T1000 (cell line): ENCODE measurements at places on chromosomes 5 and 9.

GRCh38 chr5:72407541-72407940 lies 87.4 kb downstream of the PTCD2 start:
- DNase-seq = no peak

DNA sequence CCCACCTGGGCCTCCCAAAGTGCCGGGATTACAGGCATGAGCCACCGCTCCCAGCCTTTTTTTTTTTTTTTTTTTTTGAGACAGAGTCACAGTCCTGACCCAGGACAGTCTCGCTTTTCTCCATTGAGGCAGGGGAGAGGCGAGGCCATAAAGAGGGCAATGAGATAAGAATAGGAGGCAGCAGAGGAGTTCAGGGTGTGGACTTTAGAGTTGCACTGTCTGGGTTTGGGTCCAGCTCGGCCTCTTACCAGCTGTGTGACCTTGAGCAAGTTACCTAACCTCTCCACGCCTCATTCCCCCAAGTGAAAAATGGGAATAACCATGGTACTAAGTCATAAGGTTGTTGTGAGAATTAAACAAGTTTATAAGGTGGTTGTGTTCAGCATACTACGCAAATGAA lies 24.6 kb upstream of the ANKH start:
- DNase-seq = no peak

GRCh38 chr5:177966009-177966838 lies 29.8 kb downstream of the PROP1 start:
- DNase-seq = no peak

DNA sequence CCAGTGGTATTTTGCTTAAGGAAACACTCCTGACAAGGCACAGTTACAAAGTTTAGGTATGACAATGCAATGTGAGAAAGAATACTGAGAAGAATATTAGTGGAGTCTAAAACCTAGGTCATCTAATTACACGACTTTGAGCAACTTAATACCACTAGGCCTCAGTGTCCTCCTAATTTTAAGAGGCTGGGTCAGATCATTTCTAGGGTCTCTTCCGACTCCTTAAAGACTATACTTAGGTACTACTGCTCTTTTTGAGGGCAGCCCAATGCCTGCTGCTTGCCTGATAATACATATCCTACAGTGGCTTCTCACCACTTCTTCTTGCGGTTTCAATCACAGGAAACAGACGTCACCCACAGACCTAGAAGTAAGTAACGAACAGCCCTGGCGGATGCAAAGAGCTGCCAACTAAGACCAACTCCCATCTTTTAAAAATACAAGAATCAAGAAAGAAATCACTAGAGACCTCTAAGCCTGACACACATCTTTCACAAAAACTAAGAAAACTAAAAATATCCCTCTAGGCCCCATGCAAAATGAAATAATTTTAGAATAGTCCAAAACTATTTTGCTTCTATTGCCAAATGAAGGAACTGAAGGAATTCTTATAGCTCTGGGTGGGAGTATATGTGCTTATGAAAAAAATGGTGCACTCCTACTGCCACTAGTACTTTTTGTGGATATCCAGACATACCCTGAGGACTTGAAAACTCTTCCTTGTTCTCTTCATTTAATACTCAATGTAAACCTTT lies 13.1 kb downstream of the DIAPH1 start:
- DNase-seq = no peak

DNA sequence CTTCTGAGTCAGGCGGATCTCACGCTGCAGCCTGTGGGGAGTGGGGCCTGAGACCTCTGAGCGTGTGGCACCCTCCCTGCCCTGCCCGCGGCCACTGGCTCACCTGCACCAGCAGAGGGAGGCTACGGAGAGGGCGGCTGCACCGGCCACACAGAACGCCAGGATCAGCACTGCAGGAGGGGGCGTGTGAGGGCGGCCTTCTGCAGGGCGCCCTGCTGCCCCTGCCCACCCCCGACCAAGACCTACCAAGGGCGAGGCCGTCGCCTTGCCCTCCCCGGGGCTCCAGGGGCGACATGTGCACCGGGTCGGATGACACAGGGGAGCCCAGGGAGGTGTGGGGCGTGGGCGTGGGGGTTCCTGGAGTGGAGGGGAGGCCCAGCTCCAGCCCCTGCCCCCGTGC lies 5.4 kb downstream of the NPDC1 start:
- DNase-seq = no peak

DNA sequence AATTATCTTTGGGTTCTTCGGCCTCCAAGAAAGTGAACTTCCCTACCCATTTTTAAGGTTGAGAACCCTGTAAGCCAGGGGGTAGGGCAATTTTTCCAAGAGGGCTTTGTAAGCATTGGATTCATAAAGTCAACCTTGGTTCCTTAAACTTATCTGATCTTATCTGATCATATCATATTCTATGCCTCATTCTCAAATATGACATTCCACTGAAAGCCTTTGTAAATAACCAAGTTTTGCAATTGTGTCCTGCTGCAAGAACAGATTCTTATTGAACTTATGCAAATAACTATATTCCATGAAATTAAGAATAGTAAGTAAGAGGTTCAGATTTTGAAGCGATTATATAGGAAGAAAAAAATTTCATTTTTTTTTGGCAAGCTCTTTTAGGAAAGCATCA lies 649.5 kb downstream of the LRRC70 start:
- DNase-seq = no peak

- DNase-seq = no peak
Measured at GRCh38 chr9:95854386-95855020, 21.0 kb upstream of the ERCC6L2 start.

DNA sequence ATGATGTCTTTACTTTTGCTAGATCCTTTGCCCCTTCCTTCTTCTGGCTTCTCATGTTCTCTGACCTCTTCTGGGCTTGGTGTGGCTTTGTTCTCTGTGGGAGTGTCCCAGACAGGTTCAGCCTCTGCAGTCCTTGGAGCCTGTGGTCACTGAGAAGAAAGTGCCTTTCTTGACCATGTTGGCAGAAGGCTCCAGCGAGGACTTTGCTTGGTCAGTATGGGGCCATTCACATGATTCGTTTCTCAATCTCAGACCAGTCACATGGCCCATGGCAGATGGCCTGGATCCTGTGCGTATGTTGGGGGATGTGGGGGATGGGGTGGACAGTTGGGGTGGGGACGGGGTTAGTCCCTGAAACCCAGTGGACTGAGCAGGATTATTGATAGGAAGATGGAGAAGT lies 274.1 kb downstream of the ARHGAP26 start:
- DNase-seq = no peak

DNA sequence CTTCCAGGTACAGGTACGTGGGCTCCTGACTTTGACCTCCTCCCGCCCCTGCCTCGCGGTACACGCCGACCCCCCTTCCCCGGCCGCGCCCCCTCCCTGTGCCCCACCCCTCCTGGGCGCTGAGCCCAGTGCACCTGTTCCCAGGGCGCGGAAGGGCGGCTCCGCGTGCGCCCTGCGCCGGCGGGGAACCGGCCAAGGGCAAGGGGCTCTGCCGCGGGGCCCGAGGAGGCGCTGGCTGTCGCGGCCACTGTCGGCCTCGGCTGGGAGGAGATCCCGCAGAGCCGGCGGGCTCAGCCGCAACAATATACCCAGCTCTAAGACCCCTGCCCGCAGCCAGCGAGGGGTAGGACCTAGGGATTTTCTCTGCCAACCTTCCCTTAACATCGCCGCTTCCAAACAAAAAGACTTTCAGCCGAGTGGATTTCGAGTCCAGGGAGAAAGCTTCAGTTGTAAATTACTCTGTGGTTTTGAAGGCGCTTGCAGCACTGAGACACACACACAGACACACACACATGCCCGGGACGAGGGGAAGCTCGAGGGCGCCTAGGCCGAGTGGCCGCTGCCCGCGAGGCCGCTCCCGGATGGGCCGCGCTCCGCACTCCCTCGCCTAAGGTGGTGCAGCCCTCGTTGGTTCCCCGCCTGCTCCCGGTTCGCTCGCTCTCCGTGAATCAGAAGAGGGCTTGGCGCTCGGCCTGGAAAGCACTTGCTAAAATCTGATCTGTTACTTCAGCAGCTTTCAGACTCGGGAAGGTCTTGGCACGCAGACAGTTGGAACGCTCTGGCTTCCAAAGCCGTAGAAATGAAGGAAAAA lies 1.2 kb downstream of the FGF18 start:
- no peak for DNase-seq

GRCh38 chr5:9932770-9933169 lies 302.6 kb upstream of the TAS2R1 start:
- peak; percentile 12 for DNase-seq

GRCh38 chr5:15304914-15305834 lies 194.8 kb upstream of the FBXL7 start:
- no peak for DNase-seq

DNA sequence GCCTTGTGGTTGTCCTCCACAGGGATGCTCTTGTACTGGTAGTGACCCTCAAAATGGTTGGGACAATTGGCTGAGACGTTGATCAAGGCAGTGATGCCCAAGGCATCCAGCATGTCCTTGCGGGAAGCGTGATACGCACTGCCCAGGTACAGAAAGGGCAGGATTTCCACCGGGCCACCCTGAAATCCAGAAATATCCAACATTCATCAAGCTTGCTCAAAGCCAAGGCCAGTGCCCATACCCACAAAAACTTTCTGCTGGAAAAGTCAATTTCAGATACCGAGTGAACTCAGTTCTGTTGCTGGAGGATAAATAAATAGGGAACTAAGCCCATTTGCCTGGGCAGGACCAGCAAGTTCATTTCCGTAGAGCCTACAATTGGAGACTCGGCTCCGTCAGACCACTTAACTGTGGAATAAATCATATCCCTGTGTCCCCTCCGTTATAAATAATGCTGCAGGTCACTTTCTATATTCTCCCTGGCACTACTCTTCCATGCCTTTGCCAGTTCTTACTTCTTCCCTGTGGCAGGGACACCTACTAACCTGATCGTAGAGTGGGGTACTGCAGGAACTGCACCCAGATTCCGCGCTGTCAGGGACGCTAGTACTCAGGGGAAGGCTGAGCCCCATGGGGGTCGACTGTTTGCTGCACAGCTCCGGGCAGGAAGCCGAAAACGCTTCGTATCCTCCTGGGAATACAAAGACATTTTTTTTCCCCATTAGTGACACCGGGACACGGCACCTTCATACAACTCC lies 1.2 kb downstream of the DUSP1 start:
- DNase-seq = no peak

- no peak for DNase-seq
Measured at GRCh38 chr9:136558373-136558772, 12.5 kb upstream of the NOTCH1 start.

GRCh38 chr5:11724940-11725339 lies 179.3 kb downstream of the CTNND2 start:
- DNase-seq = no peak

DNA sequence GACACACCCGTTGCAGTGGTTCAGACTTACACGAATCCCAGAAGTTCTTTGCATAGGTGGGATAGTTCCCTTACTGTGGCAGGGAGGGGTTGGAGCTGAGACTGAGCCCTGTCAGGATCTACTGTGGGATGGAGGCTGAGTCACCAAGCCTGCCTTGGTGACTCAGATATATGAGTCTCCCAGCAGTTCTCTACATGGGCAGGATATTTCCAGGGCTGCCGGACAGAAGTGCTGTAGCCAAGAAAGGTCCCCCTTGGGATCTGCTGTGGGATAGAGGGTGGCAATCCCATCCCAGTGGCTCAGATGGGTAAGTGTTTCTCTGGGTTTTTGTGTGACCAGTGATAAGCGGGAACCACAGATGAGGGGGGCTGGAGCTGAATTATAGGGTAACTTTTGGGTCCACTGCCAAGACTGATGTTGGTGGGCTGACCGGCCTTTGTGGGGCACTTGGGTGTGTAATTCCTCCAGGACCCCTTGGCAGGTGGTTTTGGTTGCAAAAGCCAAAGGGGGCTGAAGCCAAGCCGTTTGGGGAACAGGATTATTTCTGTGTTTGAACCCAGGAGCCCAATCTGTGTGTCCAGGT lies 18.7 kb downstream of the XRCC4 start:
- DNase-seq = peak; percentile 21

GRCh38 chr9:23823986-23824829 lies 1.8 kb downstream of the ELAVL2 start:
- DNase-seq = no peak

DNA sequence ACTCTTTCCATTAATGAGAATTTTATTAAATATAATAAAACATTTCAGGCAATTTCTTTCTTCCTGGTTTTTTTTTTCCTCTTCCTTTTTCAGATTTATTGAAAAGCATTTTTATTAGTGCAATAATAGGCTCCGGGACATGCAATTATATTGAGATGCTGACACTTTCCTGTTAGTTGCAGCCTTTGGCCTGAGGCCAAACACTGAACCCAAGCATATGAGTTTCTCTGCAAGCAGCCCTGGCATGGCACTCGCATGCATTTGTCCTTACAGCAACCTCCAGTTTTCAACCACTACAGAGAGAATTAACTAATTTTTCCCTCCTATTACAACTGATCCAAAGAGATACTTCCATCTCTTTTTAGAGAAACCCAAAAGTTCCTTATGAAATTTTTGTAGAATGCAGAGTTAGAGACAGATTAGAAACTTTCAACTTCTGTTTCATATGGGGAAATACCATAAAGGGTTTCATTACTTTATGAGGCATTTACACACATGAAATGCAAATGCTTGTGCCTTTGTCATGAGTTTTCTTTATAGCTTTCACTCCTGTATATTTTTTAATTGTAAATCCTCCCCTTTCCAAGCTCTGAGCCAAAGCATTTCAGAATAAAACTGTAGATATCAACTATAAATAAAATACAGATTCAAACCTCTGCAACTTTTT lies 183.0 kb downstream of the CETN3 start:
- DNase-seq = no peak

DNA sequence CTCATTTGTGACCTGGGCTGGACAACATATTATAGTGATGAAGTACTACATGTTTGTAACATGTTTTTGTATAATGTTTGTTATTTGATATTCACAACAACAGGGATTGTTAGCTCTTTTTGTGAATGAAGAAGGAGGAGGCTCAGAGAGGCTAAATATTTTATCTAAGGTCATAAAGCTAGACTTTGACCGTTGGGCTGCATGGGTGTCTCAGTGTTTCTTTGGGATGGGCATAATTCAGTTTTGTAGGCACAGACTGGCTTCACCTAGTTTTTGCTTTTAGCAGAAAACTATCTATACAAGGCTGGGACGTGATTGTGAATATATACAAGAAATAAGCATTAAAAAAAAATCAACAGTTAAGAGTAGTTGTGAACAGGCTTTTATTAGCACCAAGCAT lies 15.0 kb upstream of the GNG10 start:
- DNase-seq = no peak

DNA sequence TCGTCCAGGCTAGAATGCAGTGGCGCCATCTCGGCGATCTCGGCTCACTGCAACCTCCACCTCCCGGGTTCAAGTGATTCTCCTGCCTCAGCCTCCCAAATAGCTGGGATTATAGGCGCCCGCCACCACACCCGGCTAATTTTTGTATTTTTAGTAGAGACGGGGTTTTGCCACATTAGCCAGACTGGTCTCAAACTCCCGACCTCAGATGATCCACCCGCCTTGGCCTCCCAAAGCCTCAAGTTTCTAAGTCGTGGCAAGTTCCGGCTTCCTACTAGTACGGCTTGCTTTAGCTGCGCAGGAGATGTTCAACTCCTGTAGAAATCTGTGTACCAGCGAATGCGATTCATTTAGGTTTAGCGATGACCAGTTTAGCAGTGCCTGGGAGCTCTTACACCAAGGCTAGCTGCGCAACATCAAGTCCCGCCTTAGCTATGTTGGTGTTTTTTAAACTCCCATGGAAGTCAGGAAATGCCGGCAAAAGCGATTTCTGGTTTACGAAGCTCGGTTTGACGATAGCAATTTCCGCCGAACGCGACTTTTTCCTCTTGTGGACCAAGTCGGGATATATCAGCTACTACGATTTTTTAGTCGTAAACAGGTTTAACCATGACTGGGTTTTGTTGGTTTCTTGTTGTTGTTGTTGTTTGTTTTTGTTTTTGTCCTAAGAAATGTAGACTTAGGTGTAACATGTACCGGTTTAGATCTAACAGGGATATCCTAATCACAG lies 46.4 kb downstream of the ANXA2R start:
- no peak for DNase-seq

- no peak for DNase-seq
Measured at GRCh38 chr5:160088805-160089204, 30.4 kb downstream of the PWWP2A start.
